ENCODE measurements at places on chromosomes 16 and 17. TPM values are rescaled to one million over a fixed set of nuclear protein-coding genes. Genes with fewer than 3 reads are reported as not detected.

Gene TCAP
- total RNA-seq: 0.49 TPM

- DNase-seq: no peak
These were observed 16.1 kb downstream of the ZNF500 start for GRCh38 chr16:4750896-4751295.

DNA sequence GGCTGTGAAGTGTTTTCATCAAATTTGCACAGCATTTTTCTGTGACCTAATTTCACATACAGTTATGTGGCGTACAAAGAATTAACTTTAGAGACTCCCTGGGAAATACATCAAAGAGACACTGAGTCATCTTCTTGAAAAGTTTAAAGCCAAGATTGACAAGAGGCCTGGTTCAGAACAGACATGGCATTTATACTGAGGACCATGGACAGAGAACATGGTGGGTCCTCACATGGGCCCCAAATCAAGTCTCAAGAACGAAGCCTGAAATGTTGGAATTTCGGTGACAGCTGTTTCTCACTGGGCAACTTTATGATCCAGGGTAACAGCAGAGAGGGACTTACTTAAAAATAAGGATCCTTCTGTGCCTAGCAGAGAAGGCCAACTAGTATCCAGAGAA lies 311.5 kb upstream of the KCNJ16 start:
- DNase-seq: no peak

DNA sequence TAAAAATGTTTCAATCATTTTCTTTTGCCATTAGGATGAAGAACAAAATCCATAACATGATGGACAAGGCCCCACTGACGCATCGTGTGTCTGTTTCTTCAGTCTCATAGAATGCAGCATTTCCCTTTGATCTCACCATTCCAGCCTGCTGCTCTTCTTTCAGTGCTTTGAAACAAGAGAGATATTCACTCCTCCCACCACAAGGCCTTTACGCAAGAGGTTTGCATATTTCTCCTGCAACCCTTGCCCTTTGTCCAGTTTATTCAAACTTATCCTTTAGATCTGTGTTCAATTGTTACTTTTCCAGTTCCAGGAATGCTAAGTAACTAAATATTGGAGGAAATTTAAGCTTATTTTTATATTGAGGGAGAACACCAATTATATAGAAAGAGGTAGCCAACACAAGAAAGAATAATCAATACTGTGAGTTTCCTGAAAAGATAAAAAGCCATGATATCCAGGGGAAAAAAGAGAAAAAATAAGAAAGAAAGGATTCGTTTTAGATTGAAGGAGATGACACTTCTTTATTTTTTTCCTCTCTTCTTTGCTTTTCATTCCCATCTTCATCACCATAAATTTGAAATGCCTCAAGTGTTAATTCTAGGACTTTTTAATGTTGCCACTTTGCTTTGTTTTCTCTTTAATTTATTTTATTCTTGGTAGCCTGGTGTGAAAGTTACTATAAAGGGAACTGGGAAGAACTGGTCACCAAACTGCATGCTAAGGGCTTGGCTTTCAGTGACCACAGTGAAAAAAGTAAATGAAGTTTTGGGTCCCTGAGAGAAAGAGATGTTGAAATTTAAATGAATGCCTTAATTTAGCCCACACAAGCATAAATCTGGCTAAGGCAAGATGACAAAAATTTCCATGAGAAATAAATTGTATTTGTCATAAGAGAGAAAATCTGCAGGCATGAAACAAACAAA lies 102.1 kb downstream of the KIF2B start:
- no peak for DNase-seq

DNA sequence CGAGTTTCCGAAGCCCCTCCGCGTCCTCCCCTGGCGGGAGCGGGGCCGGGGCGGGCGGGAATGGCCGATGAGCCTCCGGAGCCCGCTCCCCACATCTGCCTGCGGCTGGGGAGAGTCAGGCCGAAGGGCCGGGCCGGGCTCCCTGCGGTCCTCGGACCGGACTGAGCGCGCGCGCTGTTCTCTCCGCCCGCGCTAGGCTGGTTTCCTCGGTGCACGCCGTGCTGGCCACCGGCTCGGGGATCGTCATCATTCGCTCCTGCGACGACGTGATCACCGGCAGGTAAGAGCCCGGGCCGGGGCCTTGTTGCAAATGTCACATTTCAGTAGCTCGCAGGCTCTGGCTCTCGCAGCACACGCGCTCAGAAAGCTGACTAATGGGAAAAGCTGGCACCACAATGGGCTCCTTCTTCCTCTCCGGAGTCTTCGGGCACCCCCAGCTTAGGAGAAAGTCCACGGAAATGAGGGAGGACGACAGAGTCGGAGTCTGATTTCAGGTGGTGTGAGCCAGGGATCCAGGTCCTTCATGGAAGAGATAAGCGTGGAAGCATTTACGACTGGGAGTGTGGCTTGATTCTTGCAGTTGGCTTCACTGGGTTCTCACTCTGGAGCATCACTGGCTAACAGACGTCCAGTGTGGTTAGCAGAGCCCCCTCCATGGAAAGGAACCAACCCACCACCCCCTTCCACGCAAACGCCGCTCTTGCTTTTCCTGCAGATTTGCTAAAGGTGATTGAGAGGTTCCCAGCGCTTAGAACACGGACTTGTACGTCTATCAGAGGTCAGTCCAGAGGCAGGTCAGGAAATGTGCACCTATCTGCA lies 715 bp downstream of the TLCD3A start:
- DNase-seq: no peak

DNA sequence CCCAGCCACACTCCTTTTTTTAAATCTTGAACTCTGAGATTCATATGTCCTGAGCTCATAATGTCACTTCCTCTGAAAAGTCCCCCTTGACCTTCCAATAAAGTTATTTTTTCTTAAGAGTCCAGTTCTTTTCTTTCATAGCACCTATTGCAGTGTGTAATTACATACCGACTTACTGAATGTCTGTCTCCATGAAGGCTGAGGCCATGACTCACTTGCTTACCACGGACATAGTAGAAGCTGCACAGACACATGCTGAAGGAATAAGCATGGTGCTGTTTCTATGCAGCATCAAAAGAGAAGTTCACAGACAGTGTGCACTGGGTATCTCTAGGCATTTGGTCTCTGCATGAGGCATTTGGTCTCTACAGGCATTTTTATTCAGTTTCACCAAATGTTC lies 77.2 kb downstream of the C17orf67 start:
- DNase-seq: no peak

Measured in vagina (tissue), 2 donors.